Renal pelvis (tissue), 12 donors: ENCODE measurements at places on chromosomes 13 and 19. TPM values are rescaled to one million over a fixed set of nuclear protein-coding genes. Genes with fewer than 3 reads are reported as not detected.

Gene SBNO2
- 22.1 TPM for polyA plus RNA-seq

Gene ZNF665
- 6.0 TPM for polyA plus RNA-seq

Gene TEKTIP1
- 10.3 TPM for polyA plus RNA-seq

Gene RASA3
- polyA plus RNA-seq, result 11.3 TPM

Gene CFAP97D2
- polyA plus RNA-seq, result not detected
